ENCODE measurements at places on chromosomes 12 and 14.

GRCh38 chr12:12506496-12506890 is 56.2 kb downstream of the DUSP16 start:
- DNase-seq = no peak

DNA sequence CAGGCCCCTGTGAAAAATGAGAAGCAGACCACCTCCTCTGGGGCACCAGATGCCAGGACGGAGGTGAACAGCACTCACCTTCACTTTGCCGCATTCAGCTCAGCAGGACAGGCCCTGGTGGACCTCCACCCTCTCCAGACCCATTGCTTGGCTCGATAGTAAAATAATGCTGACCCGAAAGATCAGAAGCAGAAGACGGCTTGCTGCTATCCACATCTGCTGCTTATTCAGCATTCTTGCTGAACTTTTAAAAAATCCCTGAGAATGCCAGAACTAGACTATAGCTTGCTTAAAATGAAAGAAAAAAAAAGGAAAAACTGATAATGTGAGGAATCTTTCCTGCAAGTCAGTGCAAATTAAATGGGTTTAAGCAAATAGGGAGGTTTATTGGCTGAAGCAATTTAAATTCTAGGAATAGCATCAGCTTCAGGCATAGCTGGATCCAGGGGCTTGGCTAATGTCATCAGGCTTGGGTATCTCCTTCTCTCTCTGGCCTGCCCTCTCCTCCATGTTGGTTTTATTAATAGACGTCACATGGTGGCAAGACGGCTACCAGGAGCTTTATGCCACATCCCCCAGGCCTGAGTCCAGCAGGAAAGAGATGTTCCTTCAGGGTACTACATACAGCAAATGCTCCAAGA is 137.9 kb downstream of the SCARB1 start:
- no peak for DNase-seq

- no peak for DNase-seq
These were observed 469.0 kb upstream of the FOXG1 start for GRCh38 chr14:28297559-28297958.

DNA sequence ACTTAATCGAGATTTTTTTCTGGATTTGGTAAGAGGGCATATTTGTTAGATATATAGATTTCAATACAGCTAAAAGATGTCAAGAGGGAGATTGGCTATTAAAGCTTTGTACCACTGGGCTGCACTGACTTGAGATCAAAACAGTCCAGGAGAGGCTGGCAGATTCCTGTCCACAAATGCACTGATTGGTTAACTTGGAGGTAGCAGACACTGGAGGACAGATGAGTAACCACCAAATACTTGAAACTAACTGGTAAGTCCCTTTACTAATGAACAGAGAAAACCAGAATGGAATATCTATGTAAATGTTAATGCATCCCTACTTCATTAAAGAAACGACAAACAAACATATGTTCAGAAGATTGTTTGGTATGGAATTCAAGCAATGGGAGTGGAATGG is 416.6 kb downstream of the LRIG3 start:
- no peak for DNase-seq

DNA sequence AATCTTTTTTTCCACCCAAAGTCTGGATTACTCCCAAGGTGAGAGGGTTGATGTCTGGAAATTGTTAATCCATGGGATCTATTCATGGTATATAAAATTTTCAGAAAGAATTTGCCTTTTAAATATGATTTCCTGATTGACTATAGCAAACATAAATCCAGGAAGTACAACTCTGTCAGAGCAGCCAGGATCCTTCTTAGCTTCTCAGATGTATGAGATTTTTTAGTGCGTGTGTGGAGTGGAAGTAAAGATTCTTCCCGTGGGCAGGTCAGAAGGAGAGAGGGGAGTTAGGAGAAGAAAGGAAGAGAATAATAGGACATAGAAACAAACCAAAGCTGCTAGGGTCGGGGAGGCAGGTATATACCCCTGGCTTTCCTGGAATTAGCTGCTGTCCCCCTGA is 159.3 kb downstream of the FBXL14 start:
- no peak for DNase-seq

GRCh38 chr14:58815794-58816193 is 178.0 kb downstream of the DACT1 start:
- DNase-seq = no peak

DNA sequence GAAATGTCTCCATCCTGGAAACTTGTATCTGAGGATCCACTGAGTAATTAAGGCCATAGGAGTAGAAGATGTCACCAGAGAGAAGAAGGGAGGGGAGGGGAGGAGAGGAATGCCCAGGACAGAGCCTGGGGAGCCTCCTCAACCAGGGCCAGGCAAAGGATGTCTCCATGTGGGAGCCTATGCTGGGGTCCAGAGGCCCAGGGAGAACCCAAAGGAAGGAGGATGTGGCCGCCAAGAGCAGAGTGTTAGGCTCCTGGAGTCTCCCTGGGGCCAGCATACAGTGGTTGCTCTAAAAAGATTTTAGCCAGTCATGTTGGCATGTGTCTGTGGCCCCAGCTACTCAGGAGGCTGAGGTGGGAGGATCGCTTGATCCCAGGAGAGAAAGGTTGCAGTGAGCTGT is 92.6 kb downstream of the DICER1 start:
- no peak for DNase-seq

DNA sequence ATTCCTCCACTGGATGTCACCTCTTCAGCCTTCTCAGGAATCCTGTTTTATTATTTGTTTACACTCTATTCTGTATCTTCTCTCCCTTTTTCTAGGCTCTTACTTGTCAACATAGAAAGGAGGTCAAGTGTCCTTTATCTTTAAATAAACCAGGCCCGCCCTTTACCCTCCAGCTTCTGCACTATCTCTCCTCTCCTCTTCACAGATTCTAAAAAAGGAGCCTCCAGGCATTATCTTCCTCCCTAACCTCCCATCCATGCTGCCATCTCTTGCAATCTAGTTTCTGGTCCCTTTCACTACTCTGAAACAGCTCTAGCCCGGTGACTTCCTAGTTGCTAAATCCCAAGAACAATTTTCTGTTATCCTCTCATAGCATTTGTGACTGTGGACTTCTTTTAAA is 24.1 kb upstream of the ARID2 start:
- DNase-seq = no peak

DNA sequence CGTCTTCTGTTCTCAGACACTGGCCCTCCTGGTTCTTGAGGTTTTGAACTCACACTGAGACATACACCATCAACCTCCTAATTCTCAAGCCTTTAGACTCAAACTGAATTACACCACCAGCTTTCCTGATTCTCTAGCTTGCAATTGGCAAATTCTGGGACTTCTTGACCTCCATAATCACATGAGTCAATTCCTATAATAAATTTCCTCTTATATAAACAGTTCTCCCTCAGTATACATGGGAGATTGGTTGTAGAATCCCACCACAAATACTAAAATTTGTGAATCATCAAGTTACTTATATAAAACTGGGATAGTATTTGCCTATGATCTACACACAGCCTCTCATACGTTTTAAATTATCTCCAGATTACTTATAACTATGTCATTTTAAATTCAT is 162.2 kb downstream of the DIO2 start:
- no peak for DNase-seq

DNA sequence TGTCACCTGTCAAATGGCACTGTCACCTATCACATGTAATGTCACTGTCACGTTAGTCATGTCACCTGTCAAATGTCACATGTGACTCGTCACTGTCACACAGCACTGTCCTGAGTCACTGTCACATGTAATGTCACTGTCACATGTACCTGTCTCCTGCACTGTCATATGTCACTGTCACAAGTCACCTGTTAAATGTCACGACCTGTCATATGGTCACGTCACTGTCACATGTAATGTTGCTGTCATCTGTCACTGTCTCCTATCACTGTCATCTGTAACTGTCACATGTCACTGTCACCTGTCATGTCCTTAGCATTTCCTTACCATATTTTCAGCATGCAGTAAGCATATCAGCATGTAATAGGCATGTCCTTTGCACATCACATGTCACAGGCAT is 27.1 kb upstream of the TESC start:
- no peak for DNase-seq

DNA sequence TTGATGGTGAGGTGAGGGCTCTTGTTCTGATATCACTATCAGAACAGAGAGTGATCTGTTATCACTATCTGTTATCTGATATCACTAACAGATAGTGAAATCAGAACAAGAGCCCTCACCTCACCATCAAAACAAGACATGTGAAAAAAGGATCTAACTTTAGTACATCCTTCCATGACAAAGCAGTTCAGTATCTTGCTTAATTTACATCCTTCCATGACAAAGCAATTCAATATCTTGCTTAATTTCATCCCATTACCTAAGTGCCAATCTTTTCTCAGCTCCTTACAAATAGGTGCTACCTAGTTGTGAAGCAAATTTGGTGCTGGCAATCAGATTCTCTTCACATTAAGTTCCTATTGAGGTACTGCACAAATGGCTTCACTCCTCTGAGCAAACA is 1865.6 kb upstream of the FLRT2 start:
- DNase-seq = no peak

GRCh38 chr14:31774567-31774966 is 213.4 kb downstream of the NUBPL start:
- no peak for DNase-seq

- DNase-seq = no peak
These were observed 52.2 kb upstream of the PLBD1 start for GRCh38 chr12:14619741-14620501.

DNA sequence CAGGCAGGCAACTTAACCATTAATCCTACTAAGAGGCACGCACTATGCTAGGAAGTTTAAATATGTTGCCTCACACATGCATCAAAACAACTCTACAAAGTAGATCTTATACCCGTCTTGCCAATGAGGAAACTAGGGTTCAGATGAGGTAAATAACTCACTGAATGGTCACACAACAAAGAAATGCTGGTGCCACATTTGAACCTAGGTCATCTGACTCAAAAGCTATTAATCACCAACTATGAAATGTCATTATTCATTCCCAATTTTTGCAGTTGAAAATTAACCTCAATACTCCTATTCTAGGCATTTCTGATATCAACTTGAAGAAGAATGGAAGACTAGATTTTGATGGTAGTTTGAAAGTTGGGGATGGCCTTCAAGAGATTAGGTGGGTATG is 2.8 kb upstream of the PYROXD1 start:
- no peak for DNase-seq

GRCh38 chr14:22955702-22956569 is 954 bp downstream of the HAUS4 start:
- DNase-seq = no peak

- no peak for DNase-seq
These were observed 2.7 kb downstream of the SSH1 start for GRCh38 chr12:108854451-108855283.

- DNase-seq = no peak
These were observed 23.5 kb downstream of the SSH1 start for GRCh38 chr12:108833757-108834472.

- DNase-seq = no peak
These were observed 273.3 kb downstream of the ALG10 start for GRCh38 chr12:34295366-34296142.

- no peak for DNase-seq
These were observed 115.7 kb downstream of the NUAK1 start for GRCh38 chr12:106023039-106023438.

GRCh38 chr12:50257236-50258166 is 25.8 kb downstream of the LIMA1 start:
- DNase-seq = peak; percentile 16

GRCh38 chr12:125533434-125534029 is 468.3 kb downstream of the AACS start:
- DNase-seq = no peak

DNA sequence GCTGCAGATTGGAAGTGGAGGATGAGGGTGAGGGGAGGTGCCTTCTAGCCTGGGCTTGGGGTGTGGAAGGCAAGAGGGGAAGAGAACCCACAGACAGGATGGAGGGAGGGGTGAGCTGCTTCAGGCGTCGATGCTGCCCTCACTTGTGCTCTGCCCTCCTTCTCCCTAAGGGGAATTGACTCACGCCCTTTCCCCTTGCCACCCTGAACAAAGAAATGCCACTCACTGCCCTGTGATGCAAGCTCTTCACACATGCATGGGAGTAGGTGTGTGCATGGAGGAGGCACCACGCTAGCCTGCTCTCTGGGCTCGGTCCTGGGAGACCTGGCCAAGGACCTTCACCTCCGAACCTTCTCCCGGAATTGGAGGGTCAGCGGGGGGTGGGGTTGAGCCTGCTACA is 35.7 kb upstream of the PRMT8 start:
- DNase-seq = no peak

DNA sequence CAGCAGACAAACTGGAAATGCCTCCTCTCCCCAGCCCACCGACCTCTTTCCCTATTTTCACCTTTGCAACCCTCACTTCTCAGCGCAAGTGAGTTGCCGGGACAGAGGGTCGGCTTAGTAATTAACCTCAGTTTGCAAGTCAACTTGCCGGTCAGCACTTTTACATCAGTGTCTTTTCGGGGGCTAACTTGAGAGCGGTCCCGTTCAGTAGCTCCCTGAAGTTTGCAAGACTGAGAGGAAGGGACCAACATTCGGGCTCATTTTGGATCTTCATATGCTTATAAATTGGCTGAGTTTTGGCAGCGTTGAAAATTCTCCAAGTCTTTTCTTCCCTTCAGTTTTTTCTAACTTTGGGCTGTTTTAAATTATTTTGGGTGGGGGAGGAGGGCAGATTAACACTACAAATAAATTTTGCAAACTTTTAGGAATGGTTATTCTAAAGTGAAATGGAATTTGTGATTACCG is 846 bp downstream of the BRMS1L start:
- peak; percentile 39 for DNase-seq

DNA sequence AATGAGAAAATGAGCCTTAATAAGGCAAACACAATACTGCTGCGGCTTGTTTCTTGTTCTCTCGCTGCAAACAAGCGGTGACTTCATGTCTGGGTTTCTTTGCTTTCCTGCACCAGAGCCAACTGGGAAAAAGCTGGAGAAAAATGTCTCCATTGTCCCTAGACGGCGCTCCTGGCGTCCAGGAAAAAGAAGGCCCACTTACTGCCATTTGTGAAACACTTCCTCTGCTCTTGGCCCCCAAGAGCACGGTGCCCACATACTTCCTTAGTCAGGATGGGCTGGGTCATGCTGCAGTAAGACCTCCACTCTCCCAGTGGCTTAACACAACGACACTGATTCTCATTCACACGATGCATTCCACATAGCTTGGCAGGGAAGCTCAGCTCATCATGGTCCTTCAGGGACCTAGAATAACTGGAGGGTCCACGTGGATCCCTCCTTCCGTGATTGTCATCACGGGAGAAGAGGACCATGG is 86.0 kb upstream of the BCL11B start:
- no peak for DNase-seq

GRCh38 chr12:125549171-125549570 is 483.9 kb downstream of the AACS start:
- no peak for DNase-seq

GRCh38 chr12:127383281-127383680 is 883.7 kb upstream of the TMEM132C start:
- DNase-seq = no peak
